ENCODE measurements at places on chromosomes 5 and 9.

GRCh38 chr9:101427957-101428655 lies 7.5 kb downstream of the ALDOB start:
- no peak for DNase-seq

DNA sequence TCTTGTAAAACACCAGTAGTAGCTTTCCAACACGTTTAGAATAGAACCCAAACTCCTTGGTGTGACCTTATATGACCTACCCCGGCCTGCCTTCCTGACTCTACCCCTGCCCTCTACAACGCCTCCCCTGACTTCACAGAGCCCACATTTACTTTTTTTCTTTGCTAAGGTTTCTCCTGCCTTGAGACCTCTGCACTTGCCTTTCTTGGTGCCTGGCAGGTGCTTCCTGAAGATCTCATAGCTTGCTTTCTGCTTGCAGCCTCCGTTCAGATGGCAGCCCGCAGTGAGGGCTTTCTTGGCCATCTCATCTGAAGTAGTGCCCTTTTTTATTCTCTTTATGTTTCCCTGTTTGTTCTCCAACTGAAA lies 24.3 kb downstream of the NUP214 start:
- peak; percentile 38 for DNase-seq

- no peak for DNase-seq
Observed at GRCh38 chr9:134123764-134124128, 12.1 kb upstream of the WDR5 start.

- no peak for DNase-seq
Observed at GRCh38 chr5:151906246-151906645, 18.4 kb downstream of the GLRA1 start.

GRCh38 chr5:30667293-30667692 lies 526.2 kb upstream of the CDH6 start:
- no peak for DNase-seq

DNA sequence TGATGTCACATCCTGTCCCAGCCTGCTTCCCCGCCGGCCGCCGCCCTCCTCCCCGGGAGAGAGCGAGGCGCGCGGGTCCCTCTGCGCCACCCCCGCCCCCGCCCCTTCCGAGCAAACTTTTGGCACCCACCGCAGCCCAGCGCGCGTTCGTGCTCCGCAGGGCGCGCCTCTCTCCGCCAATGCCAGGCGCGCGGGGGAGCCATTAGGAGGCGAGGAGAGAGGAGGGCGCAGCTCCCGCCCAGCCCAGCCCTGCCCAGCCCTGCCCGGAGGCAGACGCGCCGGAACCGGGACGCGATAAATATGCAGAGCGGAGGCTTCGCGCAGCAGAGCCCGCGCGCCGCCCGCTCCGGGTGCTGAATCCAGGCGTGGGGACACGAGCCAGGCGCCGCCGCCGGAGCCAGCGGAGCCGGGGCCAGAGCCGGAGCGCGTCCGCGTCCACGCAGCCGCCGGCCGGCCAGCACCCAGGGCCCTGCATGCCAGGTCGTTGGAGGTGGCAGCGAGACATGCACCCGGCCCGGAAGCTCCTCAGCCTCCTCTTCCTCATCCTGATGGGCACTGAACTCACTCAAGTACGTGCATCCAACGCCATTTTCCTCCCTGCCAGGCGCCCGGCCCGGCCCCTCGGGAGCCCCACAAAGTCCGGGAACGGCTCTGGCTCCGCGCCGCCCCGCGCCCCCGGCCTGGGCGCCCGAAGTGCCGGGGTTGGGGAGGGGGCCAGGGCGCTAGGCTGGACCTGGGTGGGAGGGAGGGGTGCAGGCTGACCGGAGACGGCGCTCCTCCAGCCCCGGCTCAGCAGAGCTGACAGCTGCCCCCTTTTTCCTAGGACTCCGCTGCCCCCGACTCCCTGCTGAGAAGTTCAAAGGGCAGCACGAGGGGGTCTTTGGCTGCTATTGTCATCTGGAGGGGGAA lies 12.0 kb upstream of the OLFM1 start:
- DNase-seq: no peak

- DNase-seq: peak; percentile 1
Observed at GRCh38 chr5:163453705-163454104, 6.2 kb downstream of the NUDCD2 start.

DNA sequence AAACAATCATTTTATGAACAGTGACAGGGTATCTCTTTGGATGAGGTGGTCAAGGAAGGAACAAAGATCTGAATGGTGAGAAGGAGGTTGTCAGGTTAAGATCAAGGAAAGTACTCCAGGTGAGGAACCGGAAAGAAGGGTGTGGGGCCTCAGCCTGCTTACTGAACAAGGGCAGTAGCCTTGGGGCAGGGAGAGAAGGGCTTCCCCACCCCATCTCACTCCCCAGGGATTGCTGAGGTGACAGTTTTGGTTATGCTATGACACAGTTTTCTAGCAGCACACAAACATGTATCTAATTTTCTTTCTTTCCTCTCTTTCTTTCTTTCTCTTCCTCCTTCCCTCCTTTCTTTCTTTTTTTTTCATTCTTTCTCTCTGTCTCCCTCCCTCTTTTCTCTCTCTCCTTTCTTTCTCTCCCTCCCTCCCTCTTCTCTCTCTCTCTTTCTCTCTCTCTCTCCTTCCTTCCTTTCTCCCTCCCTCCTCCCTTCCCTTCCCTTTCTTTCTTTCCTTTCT lies 4.1 kb upstream of the HDHD3 start:
- no peak for DNase-seq

- DNase-seq: no peak
Observed at GRCh38 chr5:86127696-86128095, 490.0 kb upstream of the COX7C start.

DNA sequence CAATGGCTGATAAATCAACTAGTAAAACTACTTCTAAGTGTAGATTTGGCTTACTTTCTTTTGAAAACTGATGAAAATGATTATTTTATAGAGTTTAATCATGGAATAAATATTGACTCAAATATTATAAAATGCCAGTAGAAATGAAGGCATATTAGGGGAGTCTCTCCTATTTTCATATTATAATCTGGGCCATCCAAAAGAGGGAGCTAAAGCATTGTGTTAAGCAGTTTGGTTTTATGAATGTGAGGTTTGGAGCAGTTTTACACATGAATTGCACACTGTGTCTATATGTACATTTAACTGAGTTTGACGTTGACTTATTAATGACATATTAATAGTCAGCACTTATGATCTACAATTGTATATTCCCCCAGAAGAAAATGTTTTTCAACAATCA lies 17.4 kb downstream of the CDH9 start:
- no peak for DNase-seq

- no peak for DNase-seq
Observed at GRCh38 chr5:180072556-180072955, 997 bp upstream of the RNF130 start.

- no peak for DNase-seq
Observed at GRCh38 chr5:89372176-89372575, 489.2 kb upstream of the MEF2C start.

DNA sequence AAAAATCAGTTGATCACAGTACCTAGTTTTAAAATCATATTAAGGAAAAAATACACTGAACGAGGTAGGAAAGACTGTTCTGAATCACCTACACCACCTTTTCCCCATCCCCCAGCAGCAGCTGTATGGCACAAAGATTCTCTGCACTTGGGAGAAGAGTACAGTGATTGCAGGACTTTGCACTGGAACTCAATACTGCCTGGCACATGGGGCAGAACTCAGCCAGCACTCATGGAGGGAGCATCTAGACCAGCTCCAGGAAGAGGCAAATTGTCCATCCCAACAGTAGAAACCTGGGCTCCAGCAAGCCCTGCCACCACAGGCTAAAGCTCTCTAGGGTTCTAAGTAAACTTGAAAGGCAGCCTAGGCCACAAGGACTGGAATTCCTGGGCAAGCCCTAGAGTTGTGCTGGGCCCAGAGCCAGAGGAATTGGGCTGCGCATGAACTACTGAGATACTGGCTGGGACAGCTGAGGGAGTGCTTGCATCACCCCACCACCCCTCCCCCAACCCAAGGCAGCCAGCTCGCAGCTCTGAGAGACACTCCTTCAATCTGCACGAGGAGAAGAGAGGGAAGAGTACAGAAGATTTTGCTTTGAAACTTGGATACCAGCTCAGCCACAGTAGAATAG lies 654.4 kb upstream of the CDH6 start:
- DNase-seq: no peak

- peak; percentile 79 for DNase-seq
Observed at GRCh38 chr5:160262151-160263074, 33.1 kb downstream of the FABP6 start.

- DNase-seq: no peak
Observed at GRCh38 chr5:115624994-115625393, 842 bp downstream of the TMED7 start.

GRCh38 chr5:6788956-6789649 lies 75.9 kb downstream of the TENT4A start:
- peak; percentile 41 for DNase-seq

- DNase-seq: no peak
Observed at GRCh38 chr5:156759156-156759555, 90.9 kb upstream of the PPP1R2B start.

- DNase-seq: no peak
Observed at GRCh38 chr5:142461028-142461590, 136.3 kb upstream of the SPRY4 start.

DNA sequence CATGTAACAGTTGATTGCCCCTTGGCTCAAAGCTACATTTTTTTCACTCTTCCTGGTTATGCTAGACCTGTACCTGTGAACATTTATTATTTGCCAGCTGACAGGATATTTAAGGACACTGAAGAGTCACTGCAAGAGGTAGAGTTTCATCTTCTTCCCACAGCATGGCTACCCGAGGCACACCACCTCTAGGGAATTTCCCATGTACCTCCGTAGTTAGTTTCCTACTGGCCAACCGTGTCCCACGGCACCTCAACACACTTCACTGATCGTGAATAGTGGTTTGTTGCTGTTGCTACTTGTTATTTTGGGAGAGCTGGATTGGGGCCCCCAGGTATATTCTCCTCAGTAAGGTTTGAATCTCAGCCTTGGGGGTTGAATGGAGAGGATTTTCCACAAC lies 648.6 kb downstream of the SEMA5A start:
- DNase-seq: no peak

GRCh38 chr9:81455462-81456219 lies 233.7 kb downstream of the TLE1 start:
- DNase-seq: no peak

GRCh38 chr9:124790301-124790700 lies 13.4 kb downstream of the OLFML2A start:
- no peak for DNase-seq

DNA sequence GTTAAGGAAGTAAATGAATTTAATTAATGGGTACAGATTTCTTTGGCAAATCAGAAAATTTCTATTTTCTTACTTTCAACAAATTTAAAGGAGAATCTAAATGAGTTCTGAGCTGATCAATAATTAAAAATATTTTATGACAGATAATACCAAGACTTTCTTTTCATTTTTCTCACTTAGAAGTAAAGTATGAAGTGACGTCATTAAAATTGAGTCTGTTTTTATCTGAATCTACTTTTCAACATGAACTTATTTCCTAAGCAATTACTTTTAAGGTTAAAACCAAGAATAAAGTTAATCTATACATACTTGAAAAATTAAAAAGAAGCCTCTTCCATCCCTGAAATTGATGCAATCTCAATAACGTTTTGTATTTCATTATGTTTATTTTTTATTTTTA lies 552.8 kb upstream of the ST8SIA4 start:
- DNase-seq: no peak

- no peak for DNase-seq
Observed at GRCh38 chr5:43146958-43147357, 26.2 kb downstream of the ZNF131 start.
